Stimulated activated CD4-positive, alpha-beta T cell treated with anti-CD3 and anti-CD28 coated beads, Interleukin-1b, Interleukin-23, amount 100 ng/mL, for 48 hours (primary cell): ENCODE measurements at places on chromosomes 4 and X.

DNA sequence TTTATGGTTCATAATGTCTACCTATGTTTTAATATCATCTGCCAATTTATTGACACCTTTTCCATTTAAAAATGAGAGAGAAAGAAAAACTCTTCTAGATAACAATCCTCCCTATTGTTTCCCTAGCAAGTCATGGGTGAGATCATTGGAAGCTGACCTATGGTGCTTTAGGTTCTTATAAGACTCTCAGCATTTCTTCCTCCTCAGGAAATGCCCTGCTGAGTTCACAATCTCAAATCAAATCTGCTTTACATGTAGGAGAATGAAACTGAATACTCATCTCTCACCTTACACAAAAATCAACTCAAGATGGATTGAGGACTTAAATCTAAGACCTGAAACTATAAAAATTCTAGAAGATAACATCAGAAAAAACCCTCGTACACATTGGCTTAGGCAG, 267.4 kb downstream of the RAPGEF2 start:
- no peak for DNase-seq

DNA sequence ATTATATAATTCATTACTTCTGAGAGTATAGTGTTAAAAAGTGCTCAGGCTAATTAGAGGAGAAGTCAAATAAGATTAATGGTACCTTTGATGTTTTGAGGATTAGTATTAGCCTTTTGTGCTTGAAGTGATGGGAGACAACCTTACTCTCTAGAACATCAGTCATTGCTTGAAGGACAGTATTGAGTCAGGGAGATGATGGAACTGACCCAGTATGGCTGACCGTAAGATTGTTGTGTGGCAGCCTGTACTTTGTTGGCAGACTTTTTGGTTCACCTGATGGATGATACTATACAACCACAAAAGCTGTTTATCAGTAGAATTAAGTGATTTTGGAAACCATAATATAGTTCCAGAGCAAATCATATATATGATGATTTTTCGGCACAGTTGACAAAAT, 9.9 kb downstream of the OGT start:
- no peak for DNase-seq

- DNase-seq = peak; percentile 16
Observed at GRCh38 chr4:153156263-153156662, 48.0 kb upstream of the TRIM2 start.

DNA sequence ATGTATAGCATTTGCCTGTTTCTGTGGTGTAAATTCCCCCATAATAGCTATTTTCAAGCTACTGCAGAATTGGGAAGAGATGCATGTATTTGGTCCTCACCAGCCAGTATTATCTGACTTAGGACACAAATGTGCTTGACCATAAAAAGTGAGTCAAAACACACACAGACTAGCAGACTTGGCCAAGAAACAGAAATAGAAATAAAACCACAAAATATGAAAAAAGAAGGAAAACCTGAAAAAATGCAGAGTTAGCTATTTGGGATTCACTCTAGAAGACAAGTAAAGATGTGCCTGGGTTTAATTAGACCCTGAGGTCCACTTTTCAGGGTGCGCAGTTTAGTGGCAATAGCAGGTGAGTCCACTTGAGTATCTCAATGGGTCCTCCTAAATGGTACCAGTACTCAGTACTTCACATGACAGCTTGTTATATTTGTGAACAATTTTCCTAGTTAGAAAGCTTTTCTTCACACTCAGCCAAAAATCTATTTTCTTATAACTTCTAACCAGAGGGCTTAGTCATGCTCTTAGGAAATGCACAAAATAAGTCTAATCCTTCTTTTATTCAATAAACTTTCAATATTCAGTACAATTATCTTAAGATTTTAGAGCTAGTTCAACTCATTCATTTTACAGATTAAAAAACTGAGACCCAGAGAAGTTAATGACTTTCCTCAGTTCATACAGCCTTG, 108.7 kb upstream of the JADE1 start:
- no peak for DNase-seq

DNA sequence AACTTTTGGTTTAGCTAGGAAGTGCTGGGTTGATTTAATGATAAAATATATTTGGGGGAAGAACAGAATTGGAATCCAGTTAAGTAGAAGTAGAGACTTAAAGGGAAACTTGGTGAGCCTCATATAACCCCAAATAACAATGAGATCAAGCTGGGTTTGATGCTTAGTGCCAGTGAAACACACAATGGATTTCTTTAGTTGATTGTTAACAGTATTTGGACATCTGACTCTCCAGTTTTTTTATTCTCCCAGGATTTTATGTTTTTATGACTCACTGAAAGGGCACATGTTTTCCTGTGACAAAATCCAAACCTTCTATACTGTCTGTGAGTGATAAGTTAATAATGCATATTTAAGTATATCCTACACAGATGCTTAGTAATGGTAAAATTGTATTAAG, 2.7 kb upstream of the NEUROG2 start:
- DNase-seq = no peak

DNA sequence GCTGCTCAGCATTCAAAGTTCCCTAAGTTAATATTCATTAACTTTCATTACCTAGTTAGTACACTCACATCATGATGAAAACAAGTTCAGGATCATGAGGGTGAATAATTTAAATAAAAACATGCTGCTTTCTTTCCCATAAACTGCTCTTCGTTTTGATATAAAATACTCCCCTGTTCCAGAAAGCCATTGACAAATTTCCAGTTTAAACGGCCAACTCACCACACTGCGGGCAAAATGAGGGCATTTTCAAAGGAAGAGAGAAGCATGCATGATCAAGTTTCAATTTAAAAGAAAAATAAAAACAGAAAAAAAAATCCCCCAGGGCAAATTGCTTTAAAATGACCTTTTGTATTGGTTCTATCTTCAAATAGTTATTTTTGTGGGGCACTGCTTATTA, 69.6 kb downstream of the EPHA5 start:
- DNase-seq = no peak

DNA sequence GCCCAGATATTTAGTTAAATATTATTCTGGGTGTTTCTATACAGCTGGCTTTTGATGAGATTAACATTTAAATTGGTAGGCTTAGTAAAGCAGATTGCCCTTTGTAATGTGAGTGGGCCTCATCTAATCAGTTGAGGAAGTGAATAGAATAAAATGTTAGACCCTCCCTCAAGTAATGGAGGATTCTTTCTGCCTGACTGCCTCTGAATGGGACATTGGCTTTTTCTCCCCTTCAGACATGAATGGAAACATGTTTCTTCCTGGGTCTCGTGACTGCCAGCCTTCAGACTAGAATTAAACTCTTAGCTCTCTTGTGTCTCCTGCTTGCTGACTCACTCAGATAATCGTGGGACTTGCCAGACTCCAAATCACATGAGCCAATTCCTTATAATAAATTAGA, 266.7 kb downstream of the INPP4B start:
- DNase-seq = no peak

DNA sequence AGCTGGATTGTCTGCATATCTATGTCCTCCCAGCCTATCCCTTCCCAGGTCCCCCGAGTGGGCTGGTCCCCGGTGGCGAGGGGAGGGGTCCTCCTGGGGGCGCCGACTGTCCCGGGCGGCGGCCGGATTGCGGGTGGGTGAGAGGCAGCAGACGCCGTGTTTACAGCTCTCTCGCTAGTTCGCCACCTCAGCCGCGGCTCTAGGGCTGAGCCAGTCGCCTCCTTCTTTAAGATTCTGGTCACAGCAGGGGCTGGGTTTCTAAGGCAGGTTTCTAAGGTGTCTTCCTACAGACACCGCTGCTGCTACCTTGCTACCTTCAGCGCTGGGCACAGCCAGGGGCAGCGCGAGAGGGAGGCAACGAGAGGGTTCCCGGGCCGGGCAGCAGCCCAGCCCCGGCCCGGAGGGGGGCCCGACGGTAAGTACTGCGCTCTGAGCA, 57.2 kb downstream of the FRMPD3 start:
- DNase-seq = no peak

GRCh38 chrX:50613846-50614245, 143.2 kb upstream of the DGKK start:
- DNase-seq = no peak

DNA sequence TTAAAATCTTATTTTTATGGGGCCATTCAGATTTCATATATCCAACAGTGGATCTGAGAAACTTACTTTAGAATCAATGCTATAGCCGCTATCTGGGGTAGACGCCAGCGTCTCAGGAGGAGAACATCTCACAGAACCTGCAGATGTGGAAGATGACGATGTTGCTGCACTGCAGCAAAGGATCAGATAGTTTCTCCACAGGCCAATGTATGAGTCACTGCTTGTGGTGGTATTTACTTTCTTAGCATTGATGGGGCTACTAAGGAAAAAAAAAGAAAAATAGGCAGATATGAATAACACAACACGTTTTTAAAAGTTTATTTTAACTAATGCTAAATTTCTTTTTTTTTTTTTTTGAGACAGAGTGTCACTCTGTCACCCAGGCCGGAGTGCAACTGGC, 85.9 kb downstream of the ZAR1 start:
- DNase-seq = no peak

DNA sequence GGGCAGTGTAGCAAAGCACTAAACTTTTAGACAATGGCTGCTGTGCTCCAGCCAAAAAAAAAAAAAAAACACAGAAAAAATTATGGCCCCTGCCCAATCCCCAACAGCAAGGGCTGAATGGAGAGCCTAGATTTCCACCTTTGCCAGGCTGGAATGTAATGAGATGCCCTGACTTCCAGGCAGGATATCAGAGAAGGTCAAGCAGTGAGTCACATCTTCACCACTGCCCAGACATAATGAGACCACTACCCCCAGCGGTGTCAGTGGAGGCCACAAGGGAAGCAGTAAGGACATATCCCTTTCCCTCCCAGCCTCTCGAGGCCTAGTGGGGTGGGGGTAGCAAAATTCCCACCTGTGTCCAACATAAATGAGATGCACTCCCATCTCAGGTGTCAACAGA, 216.3 kb upstream of the LEF1 start:
- no peak for DNase-seq

- DNase-seq = no peak
Observed at GRCh38 chr4:117773064-117773936, 261.0 kb upstream of the NDST3 start.

GRCh38 chrX:41001327-41001726, 83.9 kb upstream of the USP9X start:
- DNase-seq = no peak

DNA sequence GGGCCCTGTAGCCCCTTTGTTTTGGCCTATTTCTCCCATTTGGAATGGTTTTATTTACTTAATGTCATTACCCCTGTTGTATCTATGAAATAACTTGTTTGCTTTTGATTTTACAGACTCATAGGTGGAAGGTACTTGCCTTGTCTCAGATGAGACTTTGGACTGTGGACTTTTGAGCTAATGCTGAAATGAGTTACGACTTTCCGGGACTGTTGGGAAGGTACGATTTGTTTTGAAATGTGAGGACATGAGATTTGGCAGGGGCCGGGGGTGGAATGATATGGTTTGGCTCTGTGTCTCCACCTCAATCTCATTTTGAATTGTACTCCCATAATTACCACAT, 39.4 kb downstream of the NLRP2B start:
- no peak for DNase-seq

- no peak for DNase-seq
Observed at GRCh38 chr4:2836391-2836859, 7.2 kb upstream of the ADD1 start.

DNA sequence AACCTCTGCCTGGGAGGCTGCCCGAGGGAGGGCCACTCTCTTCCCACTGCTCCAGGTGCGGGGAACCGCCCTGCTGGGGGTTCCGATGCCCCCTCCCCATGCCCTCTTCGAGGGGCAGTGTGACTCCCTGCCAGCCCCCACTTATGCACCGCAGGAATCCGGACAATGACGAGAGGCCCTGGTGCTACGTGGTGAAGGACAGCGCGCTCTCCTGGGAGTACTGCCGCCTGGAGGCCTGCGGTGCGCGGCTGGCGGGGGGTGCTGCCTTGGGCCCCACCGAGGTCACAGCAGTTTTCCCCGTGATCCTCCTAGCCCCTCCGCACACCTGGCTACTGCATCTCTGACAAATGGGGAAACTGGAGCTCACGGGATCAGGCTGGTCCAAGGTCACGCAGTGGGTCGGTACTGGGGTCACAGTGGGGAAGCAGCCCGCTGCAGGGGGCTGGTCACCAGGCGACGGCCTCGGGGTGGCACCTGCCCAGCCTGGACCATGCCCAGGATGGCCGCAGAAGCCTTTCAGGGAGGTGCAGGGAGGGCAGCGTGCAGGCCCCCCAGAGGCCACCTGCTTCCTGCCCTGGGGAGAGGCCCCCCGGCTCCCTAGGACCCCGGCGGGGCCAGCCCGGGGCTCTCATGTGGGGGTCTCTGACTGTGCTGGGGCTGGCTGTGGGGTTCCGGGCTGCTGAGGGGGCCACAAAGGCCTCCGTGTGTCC, 3.5 kb downstream of the HGFAC start:
- DNase-seq = no peak

DNA sequence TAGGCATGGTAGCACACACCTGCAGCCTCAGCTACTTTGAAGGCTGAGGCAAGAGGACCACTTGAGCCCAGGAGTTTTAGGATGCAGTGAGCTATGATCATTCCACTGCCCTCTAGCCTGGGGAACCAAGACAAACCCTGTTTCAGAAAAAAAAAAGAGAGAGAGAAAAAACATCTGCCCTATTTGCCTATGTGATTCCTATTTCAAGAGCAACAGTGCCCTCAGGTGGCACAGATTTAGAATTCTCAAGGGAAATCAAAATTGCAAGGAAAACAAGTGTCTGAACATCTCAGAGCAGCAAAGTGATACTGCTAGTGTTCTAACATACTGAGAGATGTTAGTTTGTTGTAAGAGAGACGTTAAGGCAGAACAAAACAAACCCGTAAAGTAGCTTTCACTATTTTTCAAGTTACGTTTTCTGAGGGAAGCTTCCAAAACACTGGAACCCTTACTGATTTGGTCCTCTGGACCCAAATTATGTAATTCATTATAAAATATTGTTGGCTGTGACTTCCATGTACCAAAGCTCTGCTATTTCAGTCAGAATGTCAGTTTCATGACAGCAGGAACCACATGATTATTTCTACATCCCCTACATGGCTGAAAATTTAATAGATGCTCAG, 7.9 kb downstream of the BDH2 start:
- no peak for DNase-seq

DNA sequence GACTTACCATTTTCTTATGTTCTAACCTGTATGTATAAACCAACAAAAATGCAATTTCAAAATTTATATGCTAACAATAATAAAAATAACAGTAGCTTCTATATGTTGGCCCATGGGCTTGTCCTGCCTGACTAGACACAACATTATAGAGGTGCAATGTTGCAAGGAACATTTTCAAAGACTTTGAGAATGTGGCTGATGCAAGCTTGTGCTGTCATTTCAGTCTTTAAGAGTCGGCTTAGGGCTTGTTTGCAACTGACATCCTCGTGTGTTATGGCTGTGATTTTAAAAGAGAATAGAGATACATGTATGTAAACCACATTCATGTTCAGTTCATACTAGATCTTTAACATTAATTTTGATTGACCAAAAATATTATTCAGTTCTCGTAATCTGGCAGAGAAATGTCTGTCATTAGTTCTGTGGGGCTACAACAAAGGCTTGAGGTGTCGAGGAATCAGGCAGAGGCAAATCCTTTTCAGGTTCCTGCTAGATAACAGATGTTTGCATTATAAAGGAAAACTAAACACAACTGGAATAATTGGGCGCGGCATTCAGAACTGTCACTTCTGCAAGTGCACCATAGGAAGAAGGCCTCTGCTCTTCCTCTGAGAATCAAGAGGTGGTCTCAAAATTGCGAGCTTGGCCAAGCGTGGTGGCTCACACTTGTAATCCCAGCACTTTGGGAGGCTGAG, 13.1 kb downstream of the TMSB4X start:
- DNase-seq = no peak
